OCI-LY7 (cell line): ENCODE measurements at places on chromosomes 4 and X. TPM values are rescaled to one million over a fixed set of nuclear protein-coding genes. Genes with fewer than 3 reads are reported as not detected.

The PABPC1L2B gene
- not detected in 2 replicates for total RNA-seq

The TBX22 gene
- not detected in 2 replicates for total RNA-seq

The SHISA3 gene
- total RNA-seq = 0.37 and 0.38 TPM in 2 replicates

The VSIG4 gene
- not detected in 2 replicates for total RNA-seq

DNA sequence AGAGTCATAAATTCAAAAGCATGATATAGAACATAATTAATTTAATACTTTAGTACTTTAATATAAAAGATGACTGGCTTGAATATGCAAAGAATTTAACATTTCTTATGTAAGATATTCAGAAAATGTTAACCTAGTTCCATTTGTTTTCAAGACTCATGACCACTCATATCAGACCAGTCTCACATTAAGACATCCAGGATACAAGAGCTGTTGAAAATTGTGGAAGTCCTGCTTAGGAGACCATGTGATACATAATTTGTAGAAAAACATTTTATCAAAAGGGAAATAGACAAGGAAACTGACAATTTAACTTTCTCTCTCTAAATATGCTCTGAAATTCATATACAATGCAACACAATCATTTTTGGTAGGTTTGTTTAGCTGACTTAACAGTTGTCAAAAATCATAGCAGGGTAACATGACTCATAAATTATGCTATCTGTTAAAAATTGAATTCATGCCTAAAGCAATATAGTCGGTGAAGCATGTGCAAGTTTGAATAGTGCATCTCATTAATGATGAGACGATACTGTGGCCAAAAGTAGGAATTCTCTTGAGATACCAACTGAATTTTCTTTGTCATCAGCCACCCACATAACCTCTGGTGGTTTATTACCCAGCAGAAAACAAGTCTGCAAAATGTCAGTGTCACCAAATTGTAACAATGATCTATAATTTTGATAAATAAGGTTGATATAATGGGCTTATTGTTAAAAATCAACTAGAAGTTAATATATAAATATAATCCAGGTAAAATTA is 211.4 kb downstream of the GASK1B start:
- DNase-seq = no peak

DNA sequence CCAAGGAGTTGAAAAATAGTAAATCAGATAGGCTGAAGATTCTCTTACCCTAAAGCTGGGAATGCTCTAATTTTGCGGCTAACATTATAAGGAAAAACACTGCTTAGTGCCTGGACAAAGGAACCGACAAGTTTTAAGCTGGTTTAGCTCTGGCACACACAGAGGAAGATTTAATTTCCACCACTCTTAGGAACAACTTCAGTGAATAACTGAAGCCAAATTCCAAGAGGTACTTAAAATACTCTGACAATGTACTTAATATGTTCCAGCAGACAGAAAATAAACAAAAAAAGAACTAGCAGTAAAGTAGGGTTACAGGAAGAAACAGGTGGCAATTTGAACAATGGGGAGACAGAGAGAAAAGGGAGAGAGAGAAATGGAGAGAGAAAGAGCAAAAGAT is 340.8 kb upstream of the NDST4 start:
- no peak for DNase-seq

GRCh38 chrX:17040711-17041110 is 94.3 kb downstream of the REPS2 start:
- no peak for DNase-seq
